Kidney capillary endothelial cell (primary cell): ENCODE measurements at places on chromosomes 12 and 14.

DNA sequence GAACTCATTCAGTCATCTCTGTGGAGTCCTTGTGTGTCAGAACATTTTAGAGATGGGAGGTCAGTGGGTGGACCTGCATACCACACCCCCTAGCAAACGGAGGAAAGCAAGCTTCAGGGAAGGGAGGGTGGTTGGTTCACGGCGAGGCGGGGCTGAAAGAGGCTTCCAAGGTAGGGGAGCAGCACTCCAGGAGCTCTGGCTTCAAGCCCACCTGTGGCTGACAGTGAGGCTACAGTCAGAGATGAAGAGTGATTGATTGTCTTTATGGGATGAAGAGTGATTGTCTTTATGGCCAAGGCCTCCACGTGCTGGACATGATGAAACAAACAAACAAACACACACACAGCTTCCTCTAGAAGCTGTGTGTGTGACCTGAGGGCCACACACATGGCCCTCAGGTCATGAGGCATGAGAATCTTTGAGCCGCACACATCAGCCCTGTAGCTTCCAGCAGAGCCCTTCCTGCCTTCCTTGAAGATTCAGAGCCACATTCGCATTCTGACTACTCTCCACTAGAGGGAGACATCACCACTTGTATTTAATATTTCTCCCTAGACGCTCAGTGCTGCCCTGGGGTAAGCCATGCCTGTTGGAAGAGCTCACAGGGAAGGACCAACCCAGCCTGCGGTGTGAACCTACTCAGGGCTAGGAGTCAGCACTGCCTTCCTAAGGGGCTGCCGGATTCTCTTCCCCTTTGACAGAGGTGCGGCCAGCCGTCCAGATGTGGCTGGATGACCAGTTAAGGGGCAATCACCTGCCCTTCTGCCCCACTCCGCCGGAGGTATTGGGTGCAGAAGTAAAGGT is 54.4 kb upstream of the KCNA1 start:
- DNase-seq: peak; percentile 85

- DNase-seq: no peak
Observed at GRCh38 chr14:29892327-29892726, 35.3 kb downstream of the PRKD1 start.

DNA sequence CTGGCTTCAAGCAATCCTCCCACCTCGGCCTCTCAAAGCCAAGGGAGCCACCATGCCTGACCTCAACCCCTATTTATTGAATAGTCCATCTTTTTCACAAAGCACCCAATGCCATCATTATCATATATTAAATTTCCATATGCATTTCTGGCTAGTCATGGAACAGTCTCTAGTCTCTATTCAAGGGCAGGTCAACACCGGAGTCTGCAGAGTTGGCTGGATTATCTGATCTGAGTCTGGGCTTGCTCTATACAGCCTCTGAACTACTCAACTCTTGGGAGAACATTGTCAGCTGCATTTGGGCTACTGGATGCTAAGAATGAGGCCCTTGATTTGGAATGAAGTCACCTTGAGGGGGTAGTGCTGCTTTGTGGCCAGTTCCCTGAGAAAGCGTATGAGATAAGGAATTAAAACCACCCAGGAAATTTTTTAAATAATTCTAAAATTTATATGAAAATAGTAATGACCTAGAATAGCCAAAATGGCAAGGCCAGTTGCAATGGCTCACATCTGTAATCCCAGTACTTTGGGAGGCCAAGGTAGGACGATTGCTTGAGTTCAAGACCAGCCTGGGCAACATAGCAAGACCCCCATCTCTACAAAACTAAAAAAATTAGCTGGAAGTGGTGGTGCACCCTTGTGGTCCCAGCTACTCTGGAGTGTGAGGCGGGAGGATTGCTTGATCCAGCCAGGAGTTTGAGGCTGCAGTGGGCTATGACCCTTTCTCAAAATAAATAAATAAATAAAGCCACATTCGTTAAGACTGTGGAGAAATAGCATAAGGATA is 6.9 kb upstream of the NAA25 start:
- DNase-seq: no peak

DNA sequence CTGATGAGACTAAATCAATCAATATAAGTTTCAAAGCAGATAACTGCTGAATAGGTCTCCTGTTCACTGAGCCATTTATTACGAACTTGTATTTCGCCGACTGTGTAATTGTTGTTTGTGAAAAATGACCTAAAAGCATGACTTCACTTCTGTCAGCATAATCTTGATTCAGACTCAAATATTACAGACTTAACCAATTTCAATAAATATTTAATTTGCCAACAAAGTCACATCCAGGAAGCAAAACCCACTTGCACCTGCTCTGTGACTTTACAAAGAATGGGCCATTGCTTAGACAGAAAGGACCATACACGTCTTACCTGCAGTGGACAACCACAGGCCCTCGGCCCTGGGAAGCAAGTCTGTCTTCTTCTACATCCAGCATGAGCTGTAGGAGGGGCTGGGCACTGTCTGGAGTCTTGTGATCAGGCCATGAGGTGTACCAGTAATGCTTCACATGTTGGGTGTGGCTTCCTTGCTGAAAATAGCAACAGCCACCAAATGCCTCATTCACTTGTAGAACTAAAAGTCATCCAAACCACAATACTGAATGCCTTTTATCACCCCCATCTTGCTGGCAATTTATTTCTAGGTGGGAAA is 23.5 kb upstream of the PTPRB start:
- peak; percentile 48 for DNase-seq

DNA sequence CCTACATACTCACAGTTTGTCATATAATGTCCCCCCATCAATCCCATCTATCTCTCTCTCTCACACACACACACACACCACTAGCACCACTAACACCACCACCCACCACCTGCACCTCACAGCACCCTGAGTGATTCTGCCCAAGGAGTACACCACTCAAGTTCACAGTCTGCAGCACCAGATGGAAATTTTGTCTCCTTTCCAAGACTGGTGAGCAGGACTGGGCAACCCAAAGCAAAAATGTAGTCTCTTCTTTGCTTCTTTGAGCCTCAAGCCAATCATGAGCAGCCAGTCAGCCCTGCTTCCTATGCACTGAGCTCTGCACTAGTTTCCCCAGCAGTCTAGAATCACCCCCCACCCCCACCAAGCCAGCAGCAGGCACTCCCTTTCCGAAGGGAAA is 15.0 kb upstream of the ARMH4 start:
- no peak for DNase-seq

DNA sequence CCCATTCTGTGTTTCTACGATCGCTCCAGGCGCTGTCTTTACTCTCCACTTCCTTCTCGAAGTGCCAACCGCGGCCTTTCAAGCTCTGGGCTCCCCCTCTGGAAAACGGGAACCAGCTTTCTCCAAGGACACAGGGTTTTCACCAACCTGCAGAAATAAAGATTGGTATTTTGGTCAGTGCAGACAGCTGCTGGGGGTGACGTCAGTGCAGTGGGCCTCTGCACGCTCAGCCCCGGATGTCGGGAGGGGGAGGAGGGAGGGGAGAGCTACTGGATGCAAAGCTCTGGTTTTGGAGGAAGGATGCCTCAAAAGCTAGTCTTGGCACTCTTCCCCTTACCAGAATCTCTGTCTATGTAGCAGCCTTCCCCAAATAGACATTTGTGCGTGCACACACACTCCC is 19.9 kb downstream of the HRK start:
- no peak for DNase-seq

DNA sequence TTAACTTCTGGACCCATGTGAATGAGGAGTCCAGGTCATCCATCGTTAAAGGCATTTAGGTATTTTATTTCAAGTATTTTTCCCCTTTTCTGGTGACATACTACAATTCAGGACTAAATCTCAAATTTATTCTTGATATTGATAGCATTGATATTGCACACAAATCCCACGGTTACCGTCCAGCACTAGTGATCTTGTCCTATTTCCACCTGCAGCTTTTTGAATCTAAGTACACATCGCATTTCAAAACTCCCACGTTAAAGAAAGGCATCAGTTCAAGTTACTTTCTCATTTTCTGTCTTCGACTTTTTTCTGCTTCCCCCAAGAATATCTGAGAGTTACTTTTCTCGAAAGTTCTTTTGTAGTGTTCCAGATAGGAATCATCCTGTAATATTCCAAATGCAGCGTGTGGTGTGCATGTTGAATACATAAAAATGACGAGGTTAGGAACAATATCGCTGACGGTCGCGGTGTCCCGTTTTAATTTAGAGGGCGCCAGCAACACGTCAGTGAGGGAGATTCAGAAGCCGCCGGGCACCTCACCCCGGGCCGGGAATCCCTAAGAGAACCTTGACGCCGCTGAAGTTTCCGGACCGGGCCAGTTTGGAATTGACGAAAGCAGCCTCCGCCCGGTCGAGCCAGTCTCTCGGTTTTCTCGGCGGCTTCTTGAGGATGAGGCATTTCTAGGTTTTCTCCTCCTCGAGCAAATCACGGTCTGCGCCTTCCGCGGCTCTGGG is 569 bp upstream of the RGS6 start:
- DNase-seq: no peak

- DNase-seq: no peak
Observed at GRCh38 chr14:95516554-95517181, at the start of gene SYNE3. SYNE3 (minus strand) TSS chr14:95516650; CDS start chr14:95475821, 40,829 bp downstream.

DNA sequence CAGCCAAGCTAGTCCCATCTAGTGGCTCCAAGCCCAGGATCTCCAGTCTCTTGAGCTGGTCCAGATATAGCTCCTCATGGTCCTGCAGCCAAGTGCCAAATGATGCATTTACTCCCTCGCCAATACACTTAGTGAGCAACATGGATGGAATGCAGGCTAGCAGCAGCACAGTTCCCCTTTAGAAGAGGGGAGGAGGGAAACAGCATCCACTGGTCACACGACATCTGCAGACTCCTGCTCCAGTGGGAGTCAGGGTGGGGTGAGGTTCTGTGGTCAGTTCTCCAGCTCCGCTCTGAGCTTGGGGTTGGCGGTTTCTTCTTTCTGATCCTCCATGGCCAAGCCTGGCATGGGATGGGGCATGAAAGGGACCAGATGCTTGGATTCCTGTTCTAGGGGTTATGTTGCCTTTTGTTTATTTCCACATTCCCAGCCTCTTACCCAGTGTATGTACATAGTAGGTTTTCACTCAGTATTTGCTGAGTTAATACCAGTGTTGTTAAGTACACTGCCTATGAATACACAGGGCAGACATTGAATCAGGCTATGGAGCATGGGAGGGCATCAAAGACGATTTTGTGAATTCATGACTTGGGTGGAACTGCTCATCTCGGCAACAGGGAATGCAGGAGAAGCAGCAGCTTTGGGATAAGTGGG is 57.3 kb downstream of the GALNT16 start:
- DNase-seq: no peak
